Heart right ventricle (tissue), 16 donors: ENCODE measurements at places on chromosomes 16 and 17.

GRCh38 chr17:42519546-42520491 lies 16.2 kb upstream of the NAGLU start:
- DNase-seq = peak; percentile 85

GRCh38 chr17:13398091-13398490 lies 203.6 kb downstream of the HS3ST3A1 start:
- DNase-seq = no peak

DNA sequence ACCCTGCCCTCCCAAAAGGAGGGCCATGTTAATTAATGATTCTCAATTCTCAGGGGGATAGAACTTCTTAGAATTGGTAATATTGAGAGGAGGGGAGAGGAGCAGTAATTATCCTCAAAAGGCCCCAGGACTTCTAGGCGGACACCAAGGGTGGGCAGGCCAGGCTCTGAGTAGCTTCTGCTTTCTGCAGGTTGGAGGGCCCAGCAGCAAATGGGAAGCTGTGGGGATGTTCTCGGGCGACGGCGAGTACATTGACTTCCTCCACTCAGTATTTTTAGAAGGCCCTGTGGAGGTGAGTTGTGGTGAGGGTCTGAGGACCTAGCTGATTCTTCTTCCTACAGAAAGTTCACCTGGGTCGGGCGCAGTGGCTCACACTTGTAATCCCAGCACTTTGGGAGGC lies 57.5 kb downstream of the DNAH2 start:
- DNase-seq = no peak

DNA sequence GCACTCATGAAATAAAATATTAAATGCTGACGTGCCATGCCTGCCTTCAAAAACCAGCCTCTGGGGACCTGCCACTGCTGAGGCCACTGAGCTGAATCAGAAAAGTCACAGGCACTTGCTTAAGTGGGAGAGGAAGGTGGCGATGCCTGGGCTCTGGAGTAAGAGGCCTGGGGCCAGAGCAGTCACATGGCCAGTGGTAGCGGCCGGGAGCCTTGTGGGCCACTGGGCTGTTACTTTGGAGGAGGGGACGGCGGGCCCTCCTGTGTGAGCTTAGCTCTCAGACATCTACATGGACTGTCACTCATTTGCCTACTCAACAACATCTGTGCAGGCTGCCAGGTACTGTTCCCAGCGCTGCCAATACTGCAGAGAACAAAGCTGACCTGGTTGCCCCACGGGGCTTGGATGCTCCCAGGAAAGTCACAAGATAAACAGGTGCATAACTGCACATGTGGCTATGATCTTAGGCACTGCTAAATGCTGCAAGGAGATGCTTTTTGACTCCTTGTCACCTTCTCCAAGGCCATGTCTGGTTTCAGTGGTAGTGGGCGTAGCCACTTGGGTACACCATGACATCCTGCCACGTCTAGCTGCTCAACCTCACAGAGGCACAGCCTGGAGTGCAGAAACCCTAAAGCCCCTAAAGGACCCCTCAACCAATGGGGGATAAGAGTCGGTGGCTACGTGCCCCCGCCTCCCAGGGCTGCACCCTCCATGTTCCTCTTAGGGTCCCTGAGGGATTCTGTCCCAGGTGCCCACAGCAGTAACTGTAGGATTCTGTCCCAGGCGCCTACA lies 11.6 kb downstream of the COTL1 start:
- no peak for DNase-seq

- DNase-seq = no peak
These were observed 1.4 kb downstream of the MCRIP2 start for GRCh38 chr16:643050-643368.

DNA sequence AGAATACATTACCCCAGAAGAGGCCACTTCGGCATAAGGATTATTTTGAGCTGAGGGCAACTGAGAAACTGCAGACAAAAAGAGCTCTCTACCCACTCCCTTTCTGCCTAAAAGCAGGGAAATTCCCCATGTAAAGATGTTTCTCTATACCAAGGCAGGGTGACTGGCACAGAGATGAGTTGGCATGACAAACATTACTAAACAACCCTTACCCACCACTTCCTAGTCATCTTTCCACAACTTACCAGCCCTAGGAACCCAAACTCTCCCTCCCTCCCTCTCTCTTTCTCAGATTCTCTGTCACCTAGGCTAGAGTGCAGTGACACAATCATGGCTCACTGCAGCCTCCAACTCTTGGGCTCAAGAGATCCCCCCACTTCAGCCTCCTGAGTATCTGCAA lies 68.6 kb downstream of the EMP2 start:
- no peak for DNase-seq

GRCh38 chr16:9425236-9425635 lies 333.8 kb downstream of the HAPSTR1 start:
- no peak for DNase-seq

- DNase-seq = no peak
These were observed 2.3 kb downstream of the KSR1 start for GRCh38 chr17:27458524-27458908.

GRCh38 chr16:89187770-89188392 lies 12.5 kb downstream of the SLC22A31 start:
- DNase-seq = no peak

GRCh38 chr16:768428-768827 lies 7.9 kb downstream of the MSLN start:
- DNase-seq = no peak

- no peak for DNase-seq
These were observed 97.1 kb downstream of the TMEM100 start for GRCh38 chr17:55625521-55625920.

GRCh38 chr16:56368545-56368944 lies 56.8 kb downstream of the AMFR start:
- no peak for DNase-seq

GRCh38 chr17:64323774-64324173 lies 60.7 kb upstream of the TEX2 start:
- DNase-seq = no peak

DNA sequence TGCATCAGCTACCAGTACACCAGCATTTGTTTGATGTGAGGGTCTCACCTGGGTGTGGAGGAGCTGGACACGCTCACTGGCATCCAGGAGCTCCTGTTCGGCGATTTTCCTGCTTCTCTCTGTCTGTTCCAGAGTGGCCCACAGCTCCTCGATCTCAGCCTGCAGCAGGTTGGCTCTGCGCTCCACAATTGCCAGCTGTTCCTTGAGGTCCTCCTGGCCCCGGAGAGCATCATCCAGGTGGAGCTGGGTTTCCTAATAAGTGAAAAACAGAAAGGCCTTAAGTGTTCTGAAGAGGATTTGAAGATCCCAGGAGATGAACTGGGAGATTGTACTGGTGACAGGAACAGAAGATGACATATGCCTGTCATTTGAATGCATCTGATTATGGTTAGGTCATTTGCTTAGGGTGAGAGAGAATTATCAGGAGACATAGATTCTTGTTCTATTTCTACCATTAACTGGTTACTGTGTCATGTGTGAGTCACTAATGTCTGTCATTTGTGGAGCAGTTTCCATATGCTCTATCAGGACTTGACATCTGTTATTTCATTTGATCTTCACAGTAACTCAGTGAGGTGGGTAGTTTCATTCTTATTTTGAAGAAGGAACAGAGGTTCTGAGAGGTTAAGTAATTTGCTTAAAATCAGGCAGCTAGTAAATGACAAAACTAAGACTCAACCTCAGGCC lies 21.5 kb upstream of the MYH13 start:
- DNase-seq = no peak

GRCh38 chr17:63694950-63695773 lies 4.8 kb downstream of the LIMD2 start:
- no peak for DNase-seq

GRCh38 chr16:59046335-59046734 lies 312.2 kb upstream of the GOT2 start:
- DNase-seq = no peak

DNA sequence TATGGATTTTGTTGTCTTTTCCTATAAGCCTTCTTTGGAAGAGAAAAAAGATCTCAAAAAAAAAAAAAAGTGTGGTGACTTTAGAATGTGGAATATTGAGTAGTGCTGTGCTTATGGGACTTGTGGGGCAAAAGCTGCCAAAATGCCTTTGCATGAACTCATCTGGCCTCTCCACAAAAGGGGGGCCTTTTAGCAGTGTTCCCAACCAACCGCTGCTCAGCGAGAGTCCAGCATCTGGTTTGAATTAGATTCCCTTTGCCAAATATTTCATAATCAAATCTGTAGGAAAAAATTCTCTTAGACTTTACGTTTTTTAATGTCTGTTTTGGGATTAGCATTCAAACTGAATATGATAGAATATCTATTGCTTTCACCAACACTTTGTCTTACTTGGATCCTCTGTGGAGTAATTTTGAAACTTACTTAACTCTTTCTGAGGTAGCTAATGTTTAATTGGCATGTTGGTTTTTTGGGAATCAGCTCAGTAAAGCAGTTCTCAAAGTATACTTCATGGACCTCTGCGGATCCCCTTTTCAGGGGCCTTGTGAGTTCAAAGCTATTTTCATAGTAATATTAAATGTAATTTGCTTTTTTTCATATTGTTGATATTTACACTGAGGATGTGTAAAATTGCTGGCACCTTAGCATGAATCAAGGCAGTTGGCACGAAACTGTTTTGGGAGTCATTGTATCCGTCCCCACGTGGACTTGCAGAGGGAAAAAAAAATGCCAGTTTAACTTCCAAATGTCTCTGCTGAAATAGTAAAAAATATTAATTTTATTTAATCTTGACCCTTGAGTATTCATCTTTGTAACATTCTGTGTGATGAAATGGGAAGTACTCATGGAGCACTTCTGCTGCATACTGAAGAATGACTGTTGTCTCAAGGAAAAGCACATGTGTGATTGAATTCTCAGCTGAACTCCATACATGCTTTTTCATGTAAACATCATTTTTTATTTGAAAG lies 34.7 kb upstream of the VPS4A start:
- DNase-seq = peak; percentile 19

DNA sequence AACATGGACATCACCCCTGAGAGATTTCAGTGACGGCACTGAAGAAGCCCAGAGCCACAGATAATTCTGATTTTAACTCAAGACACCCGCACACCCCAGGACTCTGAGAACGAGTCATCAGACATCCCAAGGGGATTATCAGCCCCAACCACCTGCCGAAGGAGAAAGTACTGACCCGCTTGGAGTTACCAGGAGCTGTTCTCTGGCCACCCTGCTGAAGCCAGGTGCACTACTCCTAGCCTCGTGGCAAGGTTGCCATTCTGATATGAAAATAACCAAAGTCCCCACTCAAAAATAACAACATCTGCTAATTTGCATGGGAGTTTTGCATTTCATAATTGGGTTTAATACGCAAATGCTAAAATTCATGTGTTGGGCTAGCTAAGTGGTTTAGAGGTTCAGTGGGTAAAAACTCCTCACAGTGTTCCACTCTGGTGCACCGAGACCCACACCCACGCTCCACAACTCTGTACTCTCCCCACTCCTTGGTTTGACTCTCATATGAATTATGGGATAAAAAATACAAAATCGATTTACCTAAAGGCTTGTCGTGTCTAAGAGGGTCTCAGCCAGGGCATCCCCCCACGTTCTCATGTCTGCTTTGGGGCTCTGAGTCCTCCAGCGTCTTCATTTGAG lies 143.0 kb upstream of the NOL11 start:
- no peak for DNase-seq

DNA sequence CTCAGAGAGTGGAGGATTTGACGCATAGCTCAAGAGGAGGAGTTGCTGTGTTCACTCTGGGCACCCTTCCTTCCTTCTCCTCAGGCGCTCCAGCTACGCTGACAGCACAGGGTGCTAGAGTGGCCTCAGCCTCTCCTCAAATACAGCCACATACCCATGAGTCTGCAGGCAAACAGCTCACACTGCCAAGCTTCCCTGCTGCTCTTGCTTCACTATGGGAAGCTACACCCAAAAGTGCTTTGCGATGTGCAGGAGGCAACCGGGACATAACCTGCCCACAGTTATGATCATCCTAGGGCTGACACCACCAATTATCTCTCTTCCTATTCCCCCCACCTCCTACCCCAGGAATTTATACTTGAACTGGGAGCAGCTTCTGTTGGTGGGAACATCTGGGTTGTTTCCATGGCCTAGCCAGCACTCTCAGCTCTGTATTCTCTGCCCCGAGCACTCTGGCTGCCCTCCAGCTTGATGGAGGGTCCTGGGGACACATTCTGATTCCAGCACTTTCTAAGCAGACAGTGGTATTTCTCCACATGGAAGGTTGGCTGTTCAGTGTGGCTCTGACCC lies 40.3 kb upstream of the SREBF1 start:
- peak; percentile 50 for DNase-seq

DNA sequence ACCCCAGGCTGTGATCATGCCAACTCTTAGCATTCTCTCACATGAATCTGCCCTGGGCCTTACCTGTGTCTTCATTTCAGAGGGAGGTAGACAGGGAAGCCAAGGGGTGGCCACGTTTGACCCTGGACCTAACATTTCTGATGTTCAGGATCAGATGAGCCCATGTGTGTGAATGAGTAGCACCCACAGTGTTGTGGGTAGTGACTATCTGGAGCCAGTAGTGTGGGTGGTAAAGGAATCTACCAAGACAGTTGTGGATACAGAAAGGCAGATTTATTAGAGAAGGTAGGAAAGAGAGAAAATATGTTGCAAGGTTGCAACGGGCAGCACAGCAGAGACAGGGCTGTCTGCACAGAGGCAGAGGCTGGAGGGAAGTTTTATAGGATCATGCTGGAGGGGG lies 60.5 kb downstream of the TK2 start:
- DNase-seq = no peak

DNA sequence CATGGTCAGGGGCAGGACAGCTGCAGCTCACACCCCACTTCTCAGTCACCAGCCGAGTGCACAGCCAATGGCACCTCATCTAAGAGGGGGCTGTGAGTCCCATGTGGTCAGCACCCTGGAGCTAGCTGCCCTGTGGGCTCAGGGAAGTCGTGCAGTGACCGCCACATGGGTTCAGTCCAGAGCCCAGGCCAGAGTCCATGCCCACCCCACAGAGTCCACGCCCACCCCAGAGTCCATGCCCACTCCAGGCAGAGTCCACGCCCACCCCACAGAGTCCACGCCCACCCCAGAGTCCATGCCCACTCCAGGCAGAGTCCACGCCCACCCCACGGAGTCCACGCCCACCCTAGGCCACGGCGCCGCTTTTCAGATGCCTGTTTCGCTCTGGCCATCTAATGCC lies 24.1 kb downstream of the SLC7A5 start:
- DNase-seq = no peak

DNA sequence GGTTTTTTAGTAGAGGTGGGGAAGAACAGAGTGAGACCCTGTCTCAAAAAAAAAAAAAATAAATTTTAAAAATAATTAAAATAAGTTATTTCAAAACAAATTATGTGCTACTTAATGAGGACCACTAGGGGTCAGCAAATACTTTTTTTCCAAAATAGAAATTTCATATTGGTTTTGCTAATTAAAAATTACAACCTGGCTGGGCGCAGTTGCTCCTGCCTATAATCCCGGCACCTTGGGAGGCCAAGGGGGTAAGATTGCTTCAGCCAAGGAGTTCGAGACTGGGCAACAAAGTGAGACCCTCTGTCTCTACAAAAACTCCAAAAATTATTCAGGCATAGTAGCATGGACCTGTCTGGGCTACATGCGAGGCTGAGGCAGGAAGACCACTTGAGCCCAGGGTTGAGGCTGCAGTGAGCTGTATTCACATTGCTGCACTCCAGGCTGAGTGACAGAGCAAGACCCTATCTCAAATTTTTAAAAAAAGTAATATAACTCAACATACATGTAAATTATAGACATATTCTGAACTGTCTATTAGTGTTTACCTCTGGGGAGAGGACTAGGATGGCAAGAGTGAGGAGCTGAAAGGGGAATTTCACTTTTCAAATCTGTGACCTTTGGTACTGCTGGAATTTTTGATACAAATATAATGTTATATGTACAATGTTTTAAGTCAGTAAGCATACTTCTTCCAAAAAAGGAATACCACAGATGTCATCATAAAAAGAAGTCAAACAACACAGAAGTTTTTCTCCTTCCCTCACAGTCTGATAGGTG lies 8.1 kb downstream of the MEIOB start:
- DNase-seq = no peak

- peak; percentile 92 for DNase-seq
These were observed 31.3 kb downstream of the DCUN1D3 start for GRCh38 chr16:20868890-20869289.
